Activated CD8-positive, alpha-beta T cell treated with anti-CD3 and anti-CD28 coated beads, Interleukin-2, amount 10 ng/mL, durations not matched to agents 7 days and 5 days (primary cell): ENCODE measurements at places on chromosomes 2 and 18. TPM values are rescaled to one million over a fixed set of nuclear protein-coding genes. Genes with fewer than 3 reads are reported as not detected.

- no peaks in the 10 kb centered on the region for H3K27me3 ChIP-seq
- peaks cover 29% of the 10 kb centered on the region for H3K36me3 ChIP-seq
- no peak overlapping the region for H3K27ac ChIP-seq
- DNase-seq = no peak
- no peak overlapping the region for H3K4me3 ChIP-seq
Measured at GRCh38 chr2:113873867-113874266, 16.0 kb upstream of the ACTR3 start.

Gene EGR4
- not detected for total RNA-seq

Gene CELF4
- total RNA-seq = not detected

Gene MOGAT1
- not detected for total RNA-seq

DNA sequence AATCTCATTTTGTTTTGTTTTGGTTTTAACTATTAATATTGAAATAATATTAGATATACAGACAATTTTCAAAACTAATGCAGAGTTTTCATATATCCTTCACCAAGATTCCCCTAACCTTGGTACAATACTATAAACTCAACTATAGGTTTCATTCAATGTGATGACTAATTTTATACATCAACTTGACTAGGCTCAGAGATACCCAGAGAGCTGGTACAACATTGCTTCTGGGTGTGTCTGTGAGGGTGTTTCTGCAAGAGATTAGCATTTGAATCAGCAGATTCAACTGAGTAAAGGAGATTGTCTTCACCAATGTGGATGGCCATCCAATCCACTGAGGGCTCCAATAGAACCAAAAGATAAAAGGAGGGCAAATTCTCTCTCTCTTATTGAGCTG is 221.3 kb upstream of the CRIM1 start:
- H3K27ac ChIP-seq = no peak overlapping the region
- no peak overlapping the region for H3K4me3 ChIP-seq
- peaks cover 20% of the 10 kb centered on the region for H3K4me1 ChIP-seq
- no peaks in the 10 kb centered on the region for H3K36me3 ChIP-seq

DNA sequence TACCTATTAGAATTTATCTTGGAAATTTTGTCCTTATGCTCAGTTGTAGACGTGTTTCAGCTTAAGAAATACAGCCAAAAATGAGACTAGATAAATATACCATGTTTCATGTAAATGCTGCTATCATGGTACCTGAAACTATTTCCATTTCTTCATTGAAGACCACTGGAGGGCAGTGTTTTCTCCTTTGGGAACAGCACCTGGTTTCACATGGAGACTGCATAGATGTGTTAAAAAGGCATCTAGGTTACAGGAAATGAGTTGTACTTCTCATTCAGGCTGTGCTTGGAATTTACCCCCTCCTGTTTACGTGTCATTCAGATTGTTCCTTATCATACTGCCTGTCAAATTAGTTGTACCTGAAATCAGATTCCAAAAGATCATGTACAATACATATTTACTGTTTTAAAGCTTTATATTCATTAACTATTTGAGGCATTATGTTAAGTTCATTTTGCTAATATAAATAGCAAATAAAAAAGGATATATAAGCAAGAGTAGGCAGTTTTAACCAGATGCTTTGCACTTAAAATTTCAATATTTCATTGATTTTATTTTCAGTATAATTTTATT is 57.3 kb upstream of the PSMD14 start:
- peaks cover 13% of the 10 kb centered on the region for H3K4me1 ChIP-seq
- H3K36me3 ChIP-seq = peaks cover 9% of the 10 kb centered on the region
- peaks cover 19% of the 10 kb centered on the region for H3K27me3 ChIP-seq
- DNase-seq = peak; percentile 32
- no peak overlapping the region for H3K4me3 ChIP-seq
- H3K27ac ChIP-seq = no peak overlapping the region

Gene DSG3
- total RNA-seq = not detected

DNA sequence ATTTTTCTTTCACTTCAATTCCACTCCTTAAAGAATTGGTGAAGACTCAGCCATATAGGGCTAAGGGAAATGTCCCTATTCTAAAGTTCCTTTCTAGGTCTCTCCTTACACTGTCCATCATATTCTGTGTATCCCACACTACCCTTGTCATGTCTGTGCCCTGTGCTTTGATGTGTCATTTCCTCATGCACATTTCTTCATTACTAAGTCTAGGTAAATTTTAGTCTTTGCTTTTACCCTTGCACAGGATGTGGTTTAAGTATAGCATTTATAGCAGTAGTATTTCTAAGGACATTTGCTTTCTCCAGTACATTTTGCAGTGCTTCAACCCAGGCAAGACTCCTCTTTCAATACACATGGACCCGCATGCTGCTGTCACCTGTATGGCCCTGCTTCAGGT is 221.5 kb upstream of the ACVR2A start:
- no peak overlapping the region for H3K4me3 ChIP-seq
- peak; percentile 35 for DNase-seq
- peaks cover 16% of the 10 kb centered on the region for H3K4me1 ChIP-seq
- H3K36me3 ChIP-seq = no peaks in the 10 kb centered on the region

DNA sequence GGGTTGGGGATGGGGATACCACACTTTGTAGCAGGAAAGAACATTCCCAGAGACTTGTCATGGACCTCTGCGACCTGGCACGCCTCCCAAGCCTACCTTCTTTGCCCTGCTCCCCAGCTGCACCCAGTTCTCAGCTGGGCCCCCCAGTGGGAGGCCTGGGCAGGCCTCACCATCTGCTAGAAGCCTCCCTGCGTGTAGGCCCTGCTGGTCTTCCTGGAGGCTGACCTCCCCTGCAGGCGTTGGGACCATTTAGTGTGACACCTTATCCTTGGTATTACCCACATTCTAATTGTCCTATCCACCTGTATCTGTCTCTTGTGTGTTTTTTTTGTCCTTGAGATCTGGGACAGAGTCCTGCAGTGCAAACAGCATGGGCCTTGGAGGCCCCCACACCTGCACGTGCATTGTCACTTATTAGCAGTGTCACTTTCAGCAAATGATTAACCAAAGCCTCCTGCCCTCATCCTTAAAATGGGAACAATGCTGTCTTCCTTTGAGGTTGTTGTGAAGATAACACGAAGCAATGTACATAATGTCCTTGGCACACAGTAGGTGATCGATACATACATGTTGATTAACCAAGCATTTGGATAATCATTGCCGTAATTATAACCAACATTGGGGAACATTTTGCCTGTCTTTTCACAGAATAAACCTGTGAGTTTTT is 77.2 kb downstream of the LIPG start:
- no peak overlapping the region for H3K27ac ChIP-seq
- H3K4me1 ChIP-seq = no peaks in the 10 kb centered on the region
- H3K36me3 ChIP-seq = no peaks in the 10 kb centered on the region
- no peak for DNase-seq
- no peak overlapping the region for H3K4me3 ChIP-seq

Gene PCARE
- total RNA-seq = not detected

- DNase-seq = peak; percentile 89
- H3K4me3 ChIP-seq = peak overlapping the region; percentile 99
- H3K27ac ChIP-seq = peak overlapping the region; percentile 98
- H3K36me3 ChIP-seq = peaks cover 31% of the 10 kb centered on the region
- peaks cover 59% of the 10 kb centered on the region for H3K4me1 ChIP-seq
Measured at GRCh38 chr2:74457549-74458131, 598 bp upstream of the WBP1 start.

GRCh38 chr18:23042133-23042532 is 93.2 kb upstream of the CABLES1 start:
- no peaks in the 10 kb centered on the region for H3K36me3 ChIP-seq
- H3K4me1 ChIP-seq = peaks cover under 1% of the 10 kb centered on the region
- H3K4me3 ChIP-seq = no peak overlapping the region
- H3K27me3 ChIP-seq = no peaks in the 10 kb centered on the region
- no peak for DNase-seq

DNA sequence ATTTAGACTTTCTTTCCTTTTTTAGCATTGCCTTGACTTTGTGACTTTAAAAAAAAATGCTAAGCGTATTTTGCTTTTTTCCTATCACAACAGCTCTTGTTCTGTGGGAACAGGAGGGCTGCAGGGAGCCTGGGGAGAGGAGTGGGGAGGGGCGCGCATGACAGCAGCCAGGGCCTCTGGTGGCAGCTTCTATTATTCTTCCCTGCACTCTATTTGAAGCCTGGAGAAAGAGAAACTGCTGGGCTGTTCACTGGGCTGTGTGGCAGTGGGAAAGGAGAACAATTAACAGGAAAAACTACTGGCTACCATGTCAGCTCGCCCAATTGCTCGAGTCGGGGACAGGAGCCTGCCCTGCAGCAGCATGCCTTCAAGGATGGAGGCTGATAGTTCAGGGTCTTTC is 119.0 kb upstream of the ZBTB14 start:
- no peak for DNase-seq
- H3K27ac ChIP-seq = no peak overlapping the region
- no peaks in the 10 kb centered on the region for H3K4me1 ChIP-seq

DNA sequence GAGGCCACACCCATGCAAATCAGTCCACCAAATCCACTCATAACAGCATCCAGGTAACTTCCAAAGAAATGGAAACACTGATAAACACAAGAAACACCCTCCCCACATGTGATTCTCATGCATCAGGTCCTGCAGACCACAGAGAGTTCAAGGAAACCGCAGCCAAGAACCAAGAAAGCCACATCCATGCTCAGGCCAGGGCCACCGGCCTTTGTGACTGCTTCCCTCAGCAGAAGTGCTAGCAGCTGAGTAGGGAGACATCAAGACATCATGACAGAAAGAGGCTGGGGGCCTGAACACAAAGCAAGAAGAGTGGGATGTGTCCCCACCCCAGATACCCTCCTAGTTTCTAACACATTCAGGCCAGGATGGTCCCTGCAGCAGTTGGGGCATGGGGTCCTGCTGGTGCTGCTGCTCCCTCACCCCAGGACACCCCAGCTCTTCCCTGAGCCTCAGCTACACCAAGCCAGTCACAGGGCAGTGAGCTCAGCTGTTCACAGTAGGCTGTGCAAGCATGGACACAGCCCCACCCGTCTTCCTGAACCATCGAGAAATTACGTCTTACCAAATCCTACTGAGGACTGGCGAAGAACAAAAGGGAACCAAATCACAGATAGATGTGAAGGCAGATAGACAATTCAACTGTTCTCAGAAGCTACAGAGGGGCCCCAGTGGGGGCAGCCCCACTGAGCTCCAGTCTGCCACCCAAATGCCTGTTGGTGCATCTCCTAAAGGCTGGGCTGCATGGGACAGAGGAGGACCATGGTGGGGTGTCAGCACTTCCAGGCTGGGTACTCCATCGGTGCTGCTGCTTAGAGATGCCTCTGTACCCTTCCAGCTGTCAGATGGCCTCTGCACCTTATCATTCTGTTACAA is 60.9 kb downstream of the HDAC4 start:
- H3K4me3 ChIP-seq = peak overlapping the region; percentile 44
- peaks cover 35% of the 10 kb centered on the region for H3K4me1 ChIP-seq
- H3K36me3 ChIP-seq = peaks cover 16% of the 10 kb centered on the region
- peaks cover 10% of the 10 kb centered on the region for H3K27me3 ChIP-seq
- H3K27ac ChIP-seq = peak overlapping the region; percentile 37

Gene TTC27
- total RNA-seq = 20.9 TPM

Gene CHN1
- total RNA-seq = 0.50 TPM

Gene EN1
- total RNA-seq = not detected

- DNase-seq = no peak
- peaks cover 6% of the 10 kb centered on the region for H3K4me1 ChIP-seq
- no peak overlapping the region for H3K4me3 ChIP-seq
- H3K36me3 ChIP-seq = peaks cover 5% of the 10 kb centered on the region
- no peak overlapping the region for H3K27ac ChIP-seq
Measured at GRCh38 chr2:31950946-31951562, 59.8 kb downstream of the MEMO1 start.

DNA sequence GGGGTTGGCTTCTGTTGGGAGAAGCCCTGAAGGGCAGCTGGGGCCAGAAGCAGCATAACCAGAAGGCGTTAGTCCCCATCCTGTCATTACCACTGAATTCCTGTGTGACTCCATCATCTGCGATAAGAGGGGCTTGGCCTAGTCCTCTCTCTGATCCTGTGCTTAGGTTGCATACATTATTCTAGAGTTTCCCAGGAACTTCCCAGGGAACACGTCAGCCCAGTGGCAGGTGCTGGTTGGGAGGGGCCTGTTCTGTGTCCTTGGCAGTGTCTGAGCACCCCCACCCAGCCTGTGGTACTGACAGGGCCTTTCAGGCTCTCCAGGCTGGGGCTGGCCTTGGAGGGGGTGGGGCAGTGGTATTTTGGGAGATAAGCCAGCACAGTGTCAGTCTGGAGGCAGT is 4.5 kb upstream of the TOGARAM2 start:
- no peaks in the 10 kb centered on the region for H3K36me3 ChIP-seq
- H3K27me3 ChIP-seq = no peaks in the 10 kb centered on the region
- no peak overlapping the region for H3K4me3 ChIP-seq
- DNase-seq = no peak
